NCI-H1105 treated with DMSO at 0.1 percent for 48 hours (cell line): ENCODE measurements at places on chromosomes 7 and 10.

DNA sequence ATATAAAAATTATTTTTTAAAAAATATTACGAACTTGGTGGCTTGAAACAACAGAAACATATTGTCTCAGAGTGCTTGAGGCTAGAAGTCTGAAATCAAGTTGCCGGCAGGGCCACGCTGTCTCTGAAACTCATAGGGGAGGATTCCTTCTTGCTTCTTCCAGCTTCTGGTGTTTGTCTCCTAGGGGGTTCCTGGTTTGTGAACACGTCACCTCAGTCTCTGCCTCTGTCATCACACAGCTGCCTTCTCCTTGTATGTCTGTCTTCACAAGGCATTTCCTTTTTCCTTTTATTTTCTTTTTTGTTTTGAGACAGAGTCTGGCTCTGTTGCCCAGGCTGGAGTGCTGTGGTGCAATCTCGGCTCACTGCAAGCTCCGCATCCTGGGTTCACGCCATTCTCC, 12.7 kb upstream of the SNX8 start:
- DNase-seq, result no peak

GRCh38 chr10:114110174-114110972, 63.6 kb downstream of the CCDC186 start:
- DNase-seq, result no peak

DNA sequence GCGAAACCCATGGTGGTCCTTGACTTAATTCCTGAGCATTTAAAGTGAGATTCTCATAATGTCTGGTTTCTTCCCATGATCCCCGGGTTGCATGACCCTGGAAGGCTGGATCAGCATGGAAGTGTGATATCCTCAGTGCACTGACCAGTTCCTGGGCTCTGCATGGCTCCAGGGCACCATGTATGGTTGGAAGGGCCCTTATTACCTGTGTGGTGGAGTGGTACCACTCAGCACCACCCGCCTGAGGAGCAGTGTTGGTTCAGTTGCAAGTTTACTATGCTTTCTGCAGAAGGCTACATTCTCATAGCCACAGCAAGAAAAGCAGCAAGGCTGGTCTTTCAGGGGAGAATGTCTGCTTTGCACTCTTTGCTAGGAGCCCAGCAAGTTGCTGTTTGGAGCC, 325.7 kb upstream of the MKI67 start:
- no peak for DNase-seq

- DNase-seq, result no peak
Measured at GRCh38 chr10:31704195-31704594, 224.4 kb downstream of the ARHGAP12 start.

- no peak for DNase-seq
Measured at GRCh38 chr7:5528815-5529442, 105.3 kb upstream of the TNRC18 start.
